ENCODE measurements at places on chromosomes 4 and X.

- DNase-seq: no peak
These were observed 73.0 kb upstream of the FRMPD4 start for GRCh38 chrX:12065251-12065650.

DNA sequence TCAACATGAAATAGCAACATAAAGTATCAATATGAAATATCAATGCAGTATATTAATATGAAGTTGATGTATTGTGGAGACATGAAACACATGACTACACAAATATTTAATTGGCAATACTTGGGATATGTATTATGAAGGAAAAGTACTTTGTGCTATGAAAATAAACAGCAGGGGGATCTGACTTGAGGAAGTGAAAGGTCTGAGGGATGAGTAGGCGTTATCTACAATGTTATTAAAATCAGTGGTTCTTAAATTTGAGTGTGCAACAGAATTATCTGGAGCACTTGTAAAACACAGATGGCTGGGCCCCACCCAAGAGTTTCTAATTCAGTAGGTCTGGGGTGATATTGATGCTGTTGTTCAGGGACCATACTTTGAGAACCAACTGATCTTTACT, 27.4 kb upstream of the ARX start:
- no peak for DNase-seq

GRCh38 chrX:18455384-18455783, 30.0 kb downstream of the CDKL5 start:
- no peak for DNase-seq

DNA sequence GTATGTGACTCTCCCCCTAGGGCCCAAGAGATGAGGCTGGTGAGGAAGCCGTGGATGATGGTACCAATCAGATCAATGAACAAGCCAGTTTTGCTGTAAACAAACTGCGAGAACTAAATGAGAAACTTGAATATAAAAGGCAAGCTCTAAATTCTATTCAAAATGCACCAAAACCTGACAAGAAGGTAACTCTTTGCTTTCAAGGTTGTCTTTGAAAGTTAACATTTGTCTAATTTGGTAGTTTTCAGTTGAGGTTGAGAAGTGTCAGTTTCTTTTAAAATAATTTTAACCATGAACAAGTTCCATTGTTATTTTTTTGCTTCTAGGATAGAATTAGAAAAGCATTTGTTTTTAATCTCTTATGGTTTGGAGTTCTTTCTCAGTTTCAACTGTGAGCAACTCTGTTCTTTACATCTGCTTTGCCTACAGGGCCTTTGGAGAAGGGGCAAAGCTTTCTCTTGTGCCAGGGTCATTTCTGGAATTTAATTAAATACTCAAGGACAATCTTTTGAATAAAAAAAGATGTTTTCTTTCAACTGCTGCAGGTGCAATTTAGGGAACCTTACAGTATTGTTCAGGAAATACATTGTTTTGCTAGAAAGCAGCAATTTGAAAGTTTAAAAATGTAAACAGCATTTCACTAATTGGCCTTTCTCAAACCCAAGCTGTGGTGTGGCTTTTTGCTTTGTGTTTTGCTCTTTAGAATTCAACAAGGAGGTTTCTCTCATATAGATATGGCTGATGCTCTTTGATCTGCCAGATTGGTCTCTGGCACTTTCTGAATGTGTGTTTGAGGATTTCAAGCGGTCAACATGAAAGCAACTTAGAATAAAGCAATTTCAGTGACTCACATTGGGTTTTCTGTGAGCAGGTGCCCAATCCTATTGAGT, 62.9 kb downstream of the LRP2BP start:
- no peak for DNase-seq

GRCh38 chrX:48569958-48570357, 4.3 kb upstream of the RBM3 start:
- DNase-seq: no peak

DNA sequence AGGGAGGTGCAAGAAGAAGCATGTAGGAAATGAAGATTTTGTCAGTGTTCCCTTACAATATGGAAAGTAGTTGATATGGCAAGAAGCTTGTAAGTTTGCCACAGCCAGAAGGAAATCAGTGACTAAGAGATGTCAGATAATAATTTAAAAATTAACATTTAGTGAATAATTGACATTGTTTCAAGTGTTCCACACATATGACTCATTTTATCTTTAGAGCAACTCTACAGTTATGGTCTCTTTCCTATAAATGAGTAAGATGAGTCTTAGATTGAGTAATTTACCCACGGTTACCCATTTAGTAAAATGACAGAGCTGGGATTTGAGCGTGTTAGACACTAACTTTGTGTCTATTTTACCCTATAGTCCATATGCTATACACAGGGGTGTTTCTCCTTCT, 300.3 kb upstream of the IRS4 start:
- no peak for DNase-seq

DNA sequence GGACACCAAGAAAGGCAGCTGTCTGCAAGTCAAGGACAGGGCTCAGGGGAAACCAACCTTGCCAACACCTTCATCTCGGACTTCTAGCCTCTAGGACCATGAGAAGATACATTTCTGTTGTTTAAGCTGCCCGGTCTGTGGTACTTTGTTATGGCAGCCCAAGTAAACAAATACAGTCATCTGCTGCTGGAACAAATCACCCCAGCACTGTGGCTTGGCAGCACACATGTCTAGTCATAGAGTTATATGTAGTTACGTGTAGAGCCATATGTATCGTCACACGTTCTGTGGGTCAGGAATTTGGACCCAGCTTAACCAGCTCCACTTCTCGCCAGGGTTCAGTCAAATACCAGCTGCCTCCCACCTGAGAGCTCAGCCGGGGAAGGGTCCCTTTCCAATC, 2.5 kb downstream of the HTT-AS start:
- DNase-seq: no peak

GRCh38 chr4:82861529-82861928, 29.4 kb downstream of the SEC31A start:
- DNase-seq: no peak

DNA sequence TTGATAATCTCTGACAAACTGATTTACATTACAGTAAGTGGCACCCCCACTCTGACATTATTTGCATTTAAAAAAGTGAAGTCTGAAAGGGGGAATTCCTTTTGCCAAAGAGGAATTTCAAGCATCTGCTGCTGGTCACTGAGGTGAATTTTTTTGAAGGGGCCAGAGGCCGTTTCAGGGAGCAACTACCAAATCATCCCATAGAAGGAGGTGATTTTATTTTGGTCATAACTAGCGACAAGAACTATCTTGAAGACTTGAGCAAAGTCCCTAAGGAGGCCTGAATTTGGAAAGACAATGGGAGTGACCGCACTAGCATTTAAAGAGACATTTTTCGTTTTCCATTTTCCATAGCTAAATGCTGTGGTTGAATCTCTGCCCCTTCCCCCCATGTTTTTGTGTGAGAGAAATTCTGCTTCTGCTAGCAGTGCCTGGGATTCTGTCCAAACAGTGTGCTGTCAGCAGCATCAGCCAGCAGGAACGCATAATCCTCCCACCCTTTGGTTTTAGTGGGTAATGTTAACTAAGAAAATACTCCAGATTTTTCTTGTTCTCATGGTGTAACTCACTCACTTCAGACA, 110.1 kb upstream of the MED14 start:
- no peak for DNase-seq

DNA sequence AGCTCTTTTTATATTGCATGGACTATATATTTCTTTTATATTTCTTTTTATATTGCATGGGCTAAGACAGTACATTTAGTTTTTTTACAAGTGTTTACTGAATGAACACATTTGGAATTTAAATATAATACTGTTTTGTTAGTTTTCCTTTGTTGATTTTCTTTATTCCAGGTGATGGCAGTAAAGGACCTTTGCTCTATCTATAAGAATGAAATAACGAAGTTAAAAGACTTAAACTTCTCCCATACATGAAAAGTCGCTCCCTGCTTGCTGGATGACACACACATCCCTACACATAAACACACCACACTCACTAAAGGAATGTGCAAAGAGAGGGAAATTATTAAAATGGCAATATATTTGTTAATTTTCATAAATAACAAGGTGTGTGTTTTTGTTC, 102.5 kb upstream of the ANXA10 start:
- no peak for DNase-seq

DNA sequence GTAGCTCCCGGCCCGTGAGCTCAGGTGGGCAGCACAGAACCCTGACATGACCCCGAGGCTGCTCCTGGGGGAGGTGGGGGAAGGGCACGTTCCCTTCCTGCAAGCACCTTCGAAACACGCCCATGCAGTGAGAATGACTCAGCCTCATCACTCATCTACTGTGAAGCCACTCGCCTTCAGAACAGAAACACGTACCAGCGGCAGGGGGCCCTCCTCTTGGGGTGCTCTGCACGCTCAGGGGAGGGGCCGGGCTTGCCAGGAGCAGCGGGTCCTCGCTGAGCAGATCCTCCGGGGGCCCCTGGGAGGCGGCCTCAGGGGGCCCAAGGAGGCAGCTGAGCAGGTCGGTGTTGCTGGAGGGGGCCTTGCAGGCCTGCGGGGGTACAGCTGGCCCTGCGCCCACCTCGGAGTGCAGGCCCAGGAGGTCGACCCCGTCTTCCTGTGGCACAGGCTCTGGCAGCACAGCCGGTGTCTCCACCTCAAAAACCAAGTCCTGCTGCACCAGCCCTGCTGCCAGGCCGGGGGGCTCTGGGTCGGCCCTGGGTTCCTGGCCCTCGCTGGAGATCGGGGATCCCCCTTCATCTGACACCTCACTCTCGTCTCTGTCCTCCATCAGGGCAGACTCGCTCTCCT, 40.9 kb upstream of the CPLX1 start:
- no peak for DNase-seq

DNA sequence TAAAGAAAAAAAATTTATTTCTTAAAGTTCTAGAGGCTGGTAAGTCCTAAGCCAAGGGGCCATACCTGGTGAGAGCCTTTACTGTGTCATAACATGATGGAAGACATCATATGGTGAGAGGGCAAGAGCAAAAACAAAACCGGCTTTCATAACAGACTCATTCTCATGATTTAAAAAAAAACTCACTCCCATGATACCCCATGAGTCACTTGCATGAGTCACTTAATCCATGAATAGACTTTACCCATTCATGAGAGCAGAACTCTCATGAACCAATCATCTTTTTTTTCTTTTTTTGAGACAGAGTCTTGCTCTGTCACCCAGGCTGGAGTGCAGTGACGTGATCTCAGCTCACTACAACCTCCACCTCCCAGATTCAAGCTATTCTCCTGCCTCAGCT, 369.7 kb upstream of the DIAPH2 start:
- no peak for DNase-seq

DNA sequence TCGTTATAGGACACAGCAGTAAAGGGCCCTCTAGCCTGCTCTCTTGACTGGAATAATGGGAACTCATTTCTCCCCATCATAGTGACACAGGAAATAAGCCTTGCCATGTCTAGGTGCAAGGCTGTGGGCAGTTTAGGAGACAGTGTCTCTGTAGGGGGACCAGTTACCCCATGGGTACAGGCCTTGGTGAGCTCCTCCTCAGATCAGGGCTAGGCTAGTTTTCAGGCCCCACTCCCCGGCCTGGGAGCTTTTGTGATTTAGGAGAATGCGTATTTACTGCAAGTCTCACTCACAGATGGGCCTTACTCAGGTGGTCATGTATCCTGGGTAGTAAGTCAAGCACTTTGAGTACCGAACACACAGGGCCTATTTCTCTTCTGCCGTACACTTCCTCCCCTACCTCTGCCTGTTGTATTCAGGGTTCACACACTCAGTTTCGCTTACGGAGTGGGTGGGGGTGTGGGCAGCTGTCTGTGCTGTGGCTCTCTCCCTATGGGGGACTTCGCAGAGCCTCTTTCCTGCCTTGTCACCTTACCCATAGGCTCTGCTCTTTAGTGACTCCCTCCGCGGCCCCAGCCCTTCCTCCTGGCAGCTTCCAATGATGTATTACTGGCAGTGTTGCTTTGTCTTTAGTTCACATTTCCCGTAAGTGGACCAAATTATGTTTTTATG, 34.2 kb downstream of the FAM193A start:
- peak; percentile 39 for DNase-seq

GRCh38 chr4:82721819-82722423, 76.7 kb downstream of the SCD5 start:
- DNase-seq: peak; percentile 3

DNA sequence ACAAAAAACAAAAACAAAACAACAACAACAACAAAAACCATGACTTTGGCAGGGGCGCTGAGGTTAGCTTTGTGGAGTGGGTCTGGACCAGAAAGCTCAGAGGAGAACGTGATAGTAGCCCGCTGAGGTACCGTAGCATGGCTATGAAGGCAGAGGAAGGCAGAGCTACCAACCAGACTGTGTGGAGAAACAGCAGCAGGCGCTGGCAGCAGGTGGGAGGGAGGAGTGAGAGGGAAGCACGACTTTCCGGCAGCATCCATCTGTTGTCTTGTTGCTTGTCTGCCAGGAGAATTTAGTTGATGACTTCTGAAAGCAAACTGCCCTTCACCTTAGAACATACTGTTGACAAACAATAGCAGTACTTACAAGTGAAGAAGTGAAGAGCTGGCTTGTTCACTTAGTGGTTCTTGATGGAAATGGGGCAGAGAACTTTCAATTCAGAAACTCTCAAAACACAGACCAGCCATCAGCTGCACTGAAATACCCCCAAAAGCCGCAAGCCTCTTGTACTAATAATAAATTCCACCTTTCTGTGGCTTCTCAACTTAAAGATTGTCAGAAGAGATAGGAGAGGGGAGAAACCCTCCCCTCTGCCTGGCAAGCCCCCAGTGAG, 447.2 kb downstream of the SLITRK2 start:
- no peak for DNase-seq

DNA sequence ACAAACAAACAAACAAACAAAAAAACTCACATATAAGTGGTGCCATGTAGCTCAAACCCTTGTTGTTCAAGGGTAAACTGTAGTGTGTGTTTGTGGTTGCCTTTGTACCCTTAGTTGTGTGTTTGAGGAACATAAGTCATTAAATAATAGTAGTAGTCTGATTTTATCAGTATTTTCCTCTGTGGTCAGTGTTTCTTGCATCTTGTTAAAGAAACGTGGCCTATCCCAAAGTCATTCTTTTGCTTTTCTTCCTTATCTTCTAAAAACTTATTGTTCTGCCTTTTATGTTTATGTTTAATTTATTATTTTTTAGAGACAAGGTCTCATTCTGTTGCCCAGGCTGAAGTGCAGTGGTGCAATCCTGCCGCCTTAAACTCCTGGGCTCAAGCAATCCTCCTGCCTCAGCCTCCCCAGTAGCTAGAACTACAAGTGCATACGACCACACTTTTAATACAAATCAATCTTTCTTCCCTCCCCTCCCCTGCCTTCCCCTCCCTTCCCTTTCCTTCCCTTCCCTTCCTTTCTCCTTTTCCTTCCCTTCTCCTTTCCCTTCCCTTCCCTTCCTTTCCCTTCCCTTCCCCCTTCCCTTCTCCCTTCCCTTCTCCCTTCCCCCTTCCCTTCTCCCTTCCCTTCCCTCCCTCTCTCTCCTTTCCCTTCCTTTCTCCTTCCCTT, 26.4 kb downstream of the PRIMPOL start:
- DNase-seq: no peak
